ENCODE measurements at places on chromosomes 6 and 20. TPM values are rescaled to one million over a fixed set of nuclear protein-coding genes. Genes with fewer than 3 reads are reported as not detected.

- DNase-seq, result no peak
Observed at GRCh38 chr6:149389509-149390297, 10.4 kb upstream of the SUMO4 start.

- DNase-seq, result no peak
Observed at GRCh38 chr20:33832103-33832804, 21.1 kb downstream of the CHMP4B start.

- DNase-seq, result no peak
Observed at GRCh38 chr6:78523622-78524021, 343.7 kb upstream of the IRAK1BP1 start.

- no peak for DNase-seq
Observed at GRCh38 chr6:16521528-16521927, 239.7 kb downstream of the ATXN1 start.

GRCh38 chr6:22622351-22622750 is 53.0 kb downstream of the HDGFL1 start:
- no peak for DNase-seq

Gene TMEM170B
- 2.1 TPM for total RNA-seq

GRCh38 chr6:145373826-145374225 is 361.5 kb downstream of the EPM2A start:
- no peak for DNase-seq

- no peak for DNase-seq
Observed at GRCh38 chr6:87152526-87152955, 2.8 kb upstream of the ZNF292 start.

Measured in pancreas (tissue), 10 donors.